ENCODE measurements at places on chromosomes 16 and 17. TPM values are rescaled to one million over a fixed set of nuclear protein-coding genes. Genes with fewer than 3 reads are reported as not detected.

The C16orf96 gene
- total RNA-seq: 0.61 TPM

The ZNF597 gene
- 1.8 TPM for total RNA-seq

The NOG gene
- 0.38 TPM for total RNA-seq

The ZNF469 gene
- 5.8 TPM for total RNA-seq

The ZNF624 gene
- total RNA-seq: 7.2 TPM

GRCh38 chr17:44266402-44267164 lies 1.4 kb downstream of the SLC4A1 start:
- no peaks in the 10 kb centered on the region for H3K27me3 ChIP-seq
- no peak for DNase-seq
- no peak overlapping the region for H3K4me3 ChIP-seq
- no peaks in the 10 kb centered on the region for H3K4me1 ChIP-seq

DNA sequence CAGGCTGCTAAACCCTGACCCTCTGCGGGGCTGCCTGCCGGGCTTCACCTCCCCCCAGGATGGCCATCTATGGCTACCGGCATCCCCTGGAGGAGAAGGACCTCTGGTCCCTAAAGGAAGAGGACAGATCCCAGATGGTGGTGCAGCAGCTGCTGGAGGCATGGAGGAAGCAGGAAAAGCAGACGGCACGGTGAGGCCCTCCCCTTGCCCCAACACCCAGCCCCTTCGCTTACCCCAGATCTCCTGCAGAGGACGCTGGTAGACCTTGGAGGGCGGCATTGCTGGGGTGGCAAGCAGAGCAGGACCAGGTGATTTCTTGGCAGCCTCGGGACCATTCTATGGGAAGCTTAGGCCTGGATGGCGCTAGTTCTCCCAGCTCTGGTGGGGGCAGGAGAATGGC lies 24.5 kb downstream of the ABCC3 start:
- no peak overlapping the region for H3K27ac ChIP-seq
- H3K4me1 ChIP-seq: no peaks in the 10 kb centered on the region
- H3K4me3 ChIP-seq: no peak overlapping the region
- no peaks in the 10 kb centered on the region for H3K36me3 ChIP-seq
- H3K27me3 ChIP-seq: no peaks in the 10 kb centered on the region
- DNase-seq: no peak

- no peak for DNase-seq
- no peak overlapping the region for H3K4me3 ChIP-seq
- H3K36me3 ChIP-seq: no peaks in the 10 kb centered on the region
- no peaks in the 10 kb centered on the region for H3K4me1 ChIP-seq
- no peak overlapping the region for H3K27ac ChIP-seq
Observed at GRCh38 chr16:67257486-67258160, 8.8 kb downstream of the SLC9A5 start.

DNA sequence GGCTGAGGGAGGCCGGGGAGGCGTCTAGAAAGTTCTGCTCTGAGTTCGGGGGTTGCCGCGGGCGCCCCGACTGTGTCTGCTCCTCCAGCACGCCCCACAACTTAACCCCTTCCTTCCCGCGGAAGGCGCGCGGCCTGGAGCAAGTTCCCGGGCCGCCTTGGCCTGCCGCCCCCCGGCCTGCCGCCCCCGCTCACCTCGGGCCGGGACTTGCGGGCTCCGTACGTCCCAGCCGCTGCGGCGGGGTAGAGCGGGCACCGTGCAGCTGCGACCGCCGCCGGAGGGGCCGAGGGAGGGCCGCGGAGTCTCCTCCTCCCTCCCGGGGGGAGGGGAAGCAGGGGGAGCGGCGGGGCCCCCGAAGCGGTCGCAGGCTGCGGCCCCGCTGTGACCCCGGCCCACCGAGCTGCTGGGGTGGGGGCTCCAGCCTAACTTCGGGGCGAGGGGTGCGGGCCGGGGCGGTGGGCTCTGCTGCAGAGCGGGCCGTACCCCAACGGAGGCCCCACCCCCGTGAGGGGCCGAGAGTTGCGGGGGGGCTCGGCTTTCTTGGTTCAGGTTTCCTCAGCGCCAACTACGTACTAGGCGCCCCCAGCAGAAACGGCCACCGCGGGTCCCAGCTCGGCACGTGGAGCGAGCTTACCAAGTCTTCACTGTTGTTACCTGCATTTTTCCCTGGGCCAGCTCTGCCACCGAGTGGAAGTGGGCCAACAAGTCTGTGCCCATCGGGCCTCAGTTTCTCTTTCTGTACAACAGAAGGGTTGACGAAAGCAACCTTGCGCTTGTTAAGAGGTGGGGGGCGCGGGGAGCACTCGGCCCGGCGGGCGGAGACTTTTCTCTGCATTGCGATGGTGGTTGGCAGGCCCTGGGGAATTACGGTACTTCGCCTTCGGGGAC lies at the start of gene CCDC102A:
Gene CCDC102A, minus strand, starts transcription at position 266 of the 888 bp plus-strand sequence. CDS start 7,394 bp downstream, outside the sequence.
- H3K4me3 ChIP-seq: peak within 1 kb of the TSS; percentile 45
- H3K36me3 ChIP-seq: no peaks in the 10 kb centered on the region
- peak within 1 kb of the TSS; percentile 95 for H3K27ac ChIP-seq
- no peaks in the 10 kb centered on the region for H3K27me3 ChIP-seq

- H3K4me1 ChIP-seq: peaks cover 27% of the 10 kb centered on the region
- no peak for DNase-seq
- peaks cover 29% of the 10 kb centered on the region for H3K36me3 ChIP-seq
- H3K4me3 ChIP-seq: no peak overlapping the region
Observed at GRCh38 chr16:28977703-28978662, 3.4 kb downstream of the SPNS1 start.

DNA sequence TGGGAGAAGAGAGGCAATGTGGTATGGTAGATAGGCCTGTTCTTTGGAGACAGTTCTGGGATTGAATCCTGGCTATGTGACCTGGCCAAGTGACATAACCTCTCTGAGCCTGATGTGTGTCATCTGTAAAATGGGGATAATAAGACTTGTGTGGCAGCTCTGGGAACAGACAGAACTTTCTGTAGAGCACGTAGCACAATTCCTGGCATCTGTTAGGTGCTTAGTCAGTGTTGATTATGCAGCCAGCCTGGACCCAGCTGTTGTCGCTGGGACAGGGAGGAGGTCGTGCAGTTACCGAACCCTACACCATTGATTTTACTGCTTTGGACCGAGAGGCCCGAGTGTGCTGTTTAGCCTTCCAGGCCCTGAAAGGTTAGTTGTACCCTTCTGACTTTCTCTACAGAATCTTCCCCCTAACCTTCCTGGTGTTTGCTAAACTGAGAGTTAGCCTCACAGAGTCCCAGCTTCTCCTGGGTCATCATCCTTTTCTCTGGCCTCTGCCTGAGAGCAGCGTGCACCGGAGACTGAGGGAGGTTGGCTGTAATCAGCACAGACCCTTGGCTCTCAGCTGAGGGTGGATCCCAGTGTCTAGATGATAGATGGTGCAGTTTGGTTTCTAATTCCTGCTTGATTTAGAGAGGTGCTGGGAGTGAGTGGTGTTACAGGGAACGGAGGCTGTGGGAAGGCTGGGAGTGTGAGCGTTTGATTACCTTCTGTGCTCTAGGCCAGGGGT lies 31.9 kb downstream of the MSI2 start:
- H3K4me3 ChIP-seq: no peak overlapping the region
- no peak for DNase-seq
- no peaks in the 10 kb centered on the region for H3K27me3 ChIP-seq
- no peak overlapping the region for H3K27ac ChIP-seq
- H3K4me1 ChIP-seq: peaks cover 22% of the 10 kb centered on the region

GRCh38 chr16:8552487-8553221 lies 37.7 kb downstream of the TMEM114 start:
- DNase-seq: no peak
- no peaks in the 10 kb centered on the region for H3K27me3 ChIP-seq
- H3K36me3 ChIP-seq: no peaks in the 10 kb centered on the region
- H3K27ac ChIP-seq: no peak overlapping the region
- no peaks in the 10 kb centered on the region for H3K4me1 ChIP-seq

GRCh38 chr17:79047291-79047920 lies 23.4 kb downstream of the C1QTNF1 start:
- DNase-seq: no peak
- peaks cover 5% of the 10 kb centered on the region for H3K27me3 ChIP-seq
- no peak overlapping the region for H3K27ac ChIP-seq
- H3K4me3 ChIP-seq: no peak overlapping the region
- H3K4me1 ChIP-seq: no peaks in the 10 kb centered on the region

DNA sequence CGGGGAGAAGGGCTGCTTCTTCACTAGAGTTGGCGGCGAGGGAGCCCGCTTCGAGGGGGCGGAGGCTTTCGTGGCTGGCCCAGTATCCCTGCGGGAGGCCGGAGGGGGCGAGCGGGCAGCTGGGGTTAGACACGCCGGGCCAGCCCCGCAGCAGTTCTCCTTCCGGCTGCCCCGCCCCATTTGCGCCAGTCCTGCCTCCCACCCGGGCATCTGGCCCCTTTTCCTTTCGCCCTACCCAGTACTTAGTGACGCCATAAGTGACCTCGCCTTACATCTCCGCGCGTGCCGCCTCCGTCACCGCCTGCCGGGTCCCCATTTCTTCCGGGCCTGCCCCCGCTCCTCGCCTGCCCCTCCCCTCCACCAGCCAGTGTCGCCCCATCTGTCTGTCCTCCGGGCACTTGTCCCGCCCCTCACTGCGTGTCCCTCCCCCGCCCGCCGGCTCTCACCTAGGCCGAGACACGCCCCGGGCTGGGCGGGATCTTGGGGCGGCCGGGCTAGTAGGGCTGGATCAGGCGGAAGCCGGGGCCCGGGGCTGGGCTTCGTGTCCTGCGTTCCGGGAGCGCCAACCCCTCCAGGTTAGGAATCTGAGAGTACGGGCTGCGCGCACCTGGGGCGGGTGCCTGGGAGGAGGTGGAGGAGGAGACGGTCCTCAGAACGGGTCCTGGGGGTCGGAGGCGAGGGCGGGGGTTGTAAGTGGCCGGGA lies 14.3 kb downstream of the SPATA32 start:
- peak overlapping the region; percentile 81 for H3K27ac ChIP-seq
- peak; percentile 96 for DNase-seq
- H3K4me1 ChIP-seq: peaks cover 36% of the 10 kb centered on the region

DNA sequence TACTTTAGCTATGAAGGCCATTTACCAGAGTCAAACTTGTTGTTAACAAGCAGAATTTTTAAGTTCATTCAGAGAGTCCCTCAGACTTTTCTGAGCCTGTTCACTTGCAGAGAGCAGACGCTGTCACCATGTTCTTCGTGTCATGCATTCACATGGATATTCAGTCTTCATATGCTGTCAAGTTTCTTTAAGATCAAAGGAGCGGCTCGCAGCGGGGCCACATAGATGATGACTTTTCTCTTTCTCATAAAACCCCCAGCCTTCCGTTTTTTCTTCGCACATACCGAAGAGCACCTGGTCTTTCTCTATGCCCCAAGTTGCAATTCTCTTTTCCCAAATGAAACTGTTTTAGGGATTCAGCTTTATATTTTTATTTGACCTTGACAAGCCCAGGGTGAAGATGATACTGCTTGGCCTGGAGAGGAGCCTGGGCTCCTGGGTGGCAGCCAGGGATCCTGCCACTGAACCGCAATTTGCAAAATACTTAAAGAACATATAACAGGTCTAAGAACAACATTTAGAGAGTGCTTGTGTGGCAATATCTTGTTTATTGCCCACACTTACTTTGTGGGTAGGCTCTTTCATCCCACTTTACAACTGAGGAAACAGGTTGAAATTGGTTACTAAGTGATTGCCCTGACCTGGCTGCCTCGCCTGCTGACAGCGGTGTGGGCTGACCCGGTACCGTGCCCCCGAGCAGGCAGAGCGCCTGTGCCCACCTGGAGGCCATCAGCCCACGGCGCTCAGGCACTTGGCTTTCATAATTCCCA lies 22.9 kb downstream of the SEC14L1 start:
- H3K4me3 ChIP-seq: no peak overlapping the region
- H3K27me3 ChIP-seq: no peaks in the 10 kb centered on the region
- H3K36me3 ChIP-seq: no peaks in the 10 kb centered on the region
- no peak for DNase-seq
- no peak overlapping the region for H3K27ac ChIP-seq
- H3K4me1 ChIP-seq: peaks cover 12% of the 10 kb centered on the region

- H3K4me1 ChIP-seq: no peaks in the 10 kb centered on the region
- no peaks in the 10 kb centered on the region for H3K36me3 ChIP-seq
- H3K27me3 ChIP-seq: no peaks in the 10 kb centered on the region
- no peak for DNase-seq
Observed at GRCh38 chr16:78523212-78523985, 423.9 kb downstream of the WWOX start.

- H3K4me3 ChIP-seq: no peak overlapping the region
- H3K27me3 ChIP-seq: no peaks in the 10 kb centered on the region
- no peaks in the 10 kb centered on the region for H3K4me1 ChIP-seq
- no peak for DNase-seq
Observed at GRCh38 chr16:51242296-51242994, 91.4 kb upstream of the SALL1 start.

GRCh38 chr16:67723911-67724305 lies 4.8 kb upstream of the GFOD2 start:
- H3K27ac ChIP-seq: no peak overlapping the region
- peaks cover 15% of the 10 kb centered on the region for H3K36me3 ChIP-seq
- no peak for DNase-seq
- H3K4me3 ChIP-seq: no peak overlapping the region
- peaks cover 7% of the 10 kb centered on the region for H3K4me1 ChIP-seq

DNA sequence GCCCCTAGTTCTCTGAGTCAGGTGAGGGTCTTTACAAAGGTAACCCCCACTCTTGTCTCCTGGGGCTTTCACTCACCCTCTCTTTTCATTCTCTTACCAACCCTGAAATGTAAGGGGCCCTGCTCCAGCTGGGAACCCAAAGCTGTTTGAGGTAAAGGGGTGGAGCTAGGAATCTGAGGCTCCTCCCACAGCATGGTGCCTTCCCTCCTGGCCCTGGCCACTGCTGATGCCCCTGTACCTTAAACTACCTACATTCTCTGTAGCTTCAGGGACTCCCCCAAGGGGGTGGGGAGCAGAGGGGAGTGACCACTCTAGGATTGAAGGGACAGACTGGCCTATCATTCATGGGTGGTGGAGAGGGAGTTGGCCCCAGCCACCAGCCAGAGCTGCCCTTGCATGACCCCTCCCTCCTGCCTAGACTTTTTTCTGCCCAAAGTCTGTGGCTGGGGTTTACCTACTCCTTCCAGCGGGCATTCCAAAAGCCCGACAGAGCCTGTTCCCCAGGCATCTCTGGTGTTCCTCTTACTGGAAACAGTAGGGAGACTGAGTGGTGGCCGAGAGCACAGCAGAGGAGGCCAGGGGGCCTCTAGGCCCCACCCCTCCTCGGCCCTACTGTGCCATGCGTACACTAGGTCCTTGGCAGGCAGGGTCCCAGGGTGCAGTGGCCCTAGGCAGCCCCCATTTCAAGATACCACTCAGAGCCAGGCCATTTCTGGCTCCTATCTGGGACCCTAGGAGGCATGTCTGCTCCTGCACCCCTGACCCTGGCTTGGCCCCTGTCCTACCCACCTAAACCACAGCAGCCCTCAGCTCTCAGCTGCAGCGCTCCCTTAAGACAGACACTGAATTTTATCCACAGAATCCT lies 9.5 kb downstream of the DOK4 start:
- no peak overlapping the region for H3K27ac ChIP-seq
- H3K36me3 ChIP-seq: peaks cover 4% of the 10 kb centered on the region
- no peak for DNase-seq
- no peak overlapping the region for H3K4me3 ChIP-seq
- no peaks in the 10 kb centered on the region for H3K27me3 ChIP-seq
- peaks cover 34% of the 10 kb centered on the region for H3K4me1 ChIP-seq

DNA sequence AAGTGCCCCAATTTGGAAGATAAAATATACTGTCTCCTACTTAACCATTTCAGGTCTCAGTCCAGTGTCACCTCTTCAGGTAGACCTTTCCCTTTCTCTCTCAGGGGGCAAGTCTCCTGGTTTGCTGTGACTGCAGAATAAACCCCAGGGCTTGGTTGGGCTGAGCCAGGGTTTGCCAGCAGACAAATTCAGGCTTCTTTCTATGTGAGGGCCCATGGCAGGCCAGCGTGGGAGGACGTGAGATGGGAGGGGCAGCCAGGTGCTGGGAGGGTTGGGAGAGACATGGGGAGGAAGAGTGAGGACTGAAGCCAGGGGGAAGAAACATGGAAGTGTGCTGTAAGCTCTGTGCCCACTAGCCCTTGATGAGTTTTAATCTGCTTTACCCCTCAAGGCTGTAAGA lies 163.2 kb downstream of the SPECC1 start:
- no peaks in the 10 kb centered on the region for H3K4me1 ChIP-seq
- no peak for DNase-seq
- H3K27me3 ChIP-seq: no peaks in the 10 kb centered on the region
- no peaks in the 10 kb centered on the region for H3K36me3 ChIP-seq
- H3K4me3 ChIP-seq: no peak overlapping the region
